ENCODE measurements at places on chromosomes 3 and 15. TPM values are rescaled to one million over a fixed set of nuclear protein-coding genes. Genes with fewer than 3 reads are reported as not detected.

- DNase-seq = no peak
Measured at GRCh38 chr3:192833177-192833890, 84.3 kb downstream of the MB21D2 start.

DNA sequence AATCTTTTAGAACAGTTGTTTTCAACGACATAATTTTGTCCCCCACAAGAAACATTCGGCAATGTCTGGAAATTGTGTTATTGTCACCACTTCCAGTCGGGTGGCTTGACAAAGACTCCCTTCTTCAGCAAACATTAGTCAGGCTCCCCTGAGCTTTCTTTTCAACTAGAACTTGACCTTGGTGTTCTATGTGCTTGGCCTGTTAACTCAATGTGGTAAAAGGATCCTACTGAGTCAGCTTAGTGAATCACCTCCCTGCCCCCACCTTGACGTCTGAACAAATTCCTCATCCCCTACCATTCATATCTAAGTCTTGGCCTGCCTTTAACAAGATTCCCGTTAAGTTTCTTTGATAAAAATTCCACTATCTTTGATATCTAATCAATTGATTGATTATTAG, 465.0 kb upstream of the ROBO1 start:
- peak; percentile 88 for DNase-seq

GRCh38 chr3:99997293-99997692, 117.0 kb downstream of the FILIP1L start:
- no peak for DNase-seq

ZIC4 gene
- total RNA-seq = not detected

GRCh38 chr3:27596334-27596841, 112.2 kb upstream of the SLC4A7 start:
- peak; percentile 45 for DNase-seq

DNA sequence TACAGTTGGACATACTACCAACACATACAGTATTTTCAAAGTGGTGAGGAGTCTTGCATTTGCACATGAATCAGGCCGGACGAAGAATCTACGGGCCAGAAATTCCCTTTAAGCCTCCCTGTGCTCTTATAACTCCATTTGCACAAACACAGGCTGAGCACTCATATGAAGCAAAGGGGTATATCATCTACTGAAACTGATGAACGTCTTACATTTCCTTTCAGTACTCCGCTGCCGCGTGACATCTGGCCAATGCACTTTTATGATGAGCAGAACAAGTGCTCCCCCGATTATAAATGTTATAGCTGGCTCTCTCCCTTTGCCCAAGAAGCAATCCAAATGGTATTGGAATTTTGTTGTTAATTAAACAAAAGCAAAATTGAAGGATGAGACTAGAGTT, 110.3 kb upstream of the ICE2 start:
- no peak for DNase-seq

CYP11A1 gene
- 2.6 TPM for total RNA-seq
